ENCODE measurements at places on chromosomes 16 and 17.

GRCh38 chr17:72470121-72470705 lies 349.4 kb downstream of the SOX9 start:
- DNase-seq, result no peak

- DNase-seq, result no peak
Observed at GRCh38 chr16:73058221-73058615, 10.3 kb upstream of the ZFHX3 start.

DNA sequence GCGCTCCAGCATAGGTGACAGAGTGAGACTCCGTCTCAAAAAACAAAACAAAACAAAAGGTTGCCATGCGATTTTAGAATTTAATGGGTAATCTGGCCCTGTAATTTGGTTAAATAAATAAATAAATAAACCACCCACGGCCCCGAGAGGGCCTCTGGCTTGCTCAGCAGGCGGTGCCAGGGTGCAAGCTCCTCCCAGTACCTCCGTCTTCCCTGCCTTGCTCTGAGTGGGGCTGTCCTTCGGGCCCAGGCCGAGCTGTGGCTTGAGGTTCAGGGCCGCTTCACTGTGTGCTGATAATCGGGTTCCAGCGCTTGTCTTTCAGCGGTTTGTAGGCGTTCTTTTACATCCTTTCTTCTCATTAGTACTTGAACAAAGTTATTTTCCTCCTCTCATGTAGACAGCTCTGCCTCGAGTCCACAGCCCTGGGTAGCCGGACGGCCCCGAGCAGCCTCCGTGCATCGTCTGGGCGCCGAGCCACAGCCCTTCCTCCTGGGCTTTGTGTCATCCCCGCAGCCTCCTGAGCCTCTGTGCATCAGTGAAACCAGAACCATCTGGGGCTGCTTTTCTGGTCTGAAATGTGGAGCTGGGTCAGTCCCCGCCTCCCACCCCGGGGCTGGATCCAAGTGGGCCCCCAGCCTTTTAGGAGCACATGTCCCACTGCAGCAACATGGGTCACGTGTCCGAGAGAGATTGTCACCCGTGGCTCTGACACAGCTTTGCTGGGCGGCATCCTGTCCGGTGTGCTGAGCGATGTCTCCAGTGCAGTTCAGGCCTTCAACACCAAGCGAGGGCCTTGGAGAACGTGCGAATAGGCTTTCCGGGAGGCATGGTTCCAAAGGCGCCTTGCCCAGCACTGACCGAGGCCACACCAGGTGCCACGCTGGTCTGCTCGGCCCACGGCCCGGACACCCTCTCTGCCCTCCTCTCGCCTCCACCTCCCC lies 157.4 kb upstream of the CHMP6 start:
- DNase-seq, result no peak

DNA sequence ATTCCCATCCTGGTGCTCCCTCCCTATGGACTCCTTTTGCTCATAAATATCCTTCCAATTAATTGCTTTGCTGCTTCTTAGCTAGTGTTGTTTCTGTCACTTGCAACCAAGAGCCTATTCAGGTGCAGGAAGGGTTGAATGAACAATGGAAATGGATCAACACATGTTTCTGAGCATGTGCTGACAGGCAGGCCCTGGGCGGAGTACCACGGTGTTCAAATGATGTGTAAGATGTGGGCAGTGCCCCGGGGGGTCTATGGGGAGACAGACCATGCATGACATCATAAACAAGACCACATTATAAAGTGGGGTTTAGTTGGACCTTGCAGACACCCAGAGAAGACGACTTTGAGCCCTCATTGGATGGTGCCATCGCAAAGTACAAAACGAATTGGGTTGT lies 48.4 kb upstream of the MEOX1 start:
- DNase-seq, result no peak

DNA sequence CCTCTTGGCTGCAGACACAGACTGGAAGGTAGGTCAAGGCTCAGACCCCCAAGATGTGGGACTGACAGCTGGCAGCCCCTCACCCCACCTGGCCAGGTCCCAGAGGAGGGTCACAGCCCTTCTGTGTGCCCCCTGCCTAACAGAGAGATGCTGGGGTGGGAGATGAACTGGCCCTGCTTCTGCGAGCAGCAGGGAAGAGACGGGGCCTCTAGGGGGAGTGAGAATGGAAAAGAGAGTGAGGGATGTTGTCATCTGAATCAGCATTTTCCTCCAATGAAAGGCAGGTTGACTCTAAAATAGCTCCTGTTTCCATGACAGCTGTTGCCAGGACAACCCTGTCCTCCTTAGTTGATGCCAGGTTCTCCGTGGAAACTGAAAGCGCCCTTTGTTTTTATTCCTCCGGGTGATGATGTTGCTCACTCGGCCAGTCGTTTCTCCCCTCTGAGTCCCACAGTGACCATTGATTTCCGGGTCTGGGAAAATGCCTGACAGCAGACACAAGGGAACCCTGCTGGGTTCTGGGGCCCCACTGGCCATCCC lies 4.9 kb upstream of the NDRG4 start:
- DNase-seq, result peak; percentile 89

- no peak for DNase-seq
Observed at GRCh38 chr17:37693328-37693727, 50.1 kb upstream of the DDX52 start.

GRCh38 chr16:87656328-87656727 lies 54.0 kb downstream of the JPH3 start:
- no peak for DNase-seq

DNA sequence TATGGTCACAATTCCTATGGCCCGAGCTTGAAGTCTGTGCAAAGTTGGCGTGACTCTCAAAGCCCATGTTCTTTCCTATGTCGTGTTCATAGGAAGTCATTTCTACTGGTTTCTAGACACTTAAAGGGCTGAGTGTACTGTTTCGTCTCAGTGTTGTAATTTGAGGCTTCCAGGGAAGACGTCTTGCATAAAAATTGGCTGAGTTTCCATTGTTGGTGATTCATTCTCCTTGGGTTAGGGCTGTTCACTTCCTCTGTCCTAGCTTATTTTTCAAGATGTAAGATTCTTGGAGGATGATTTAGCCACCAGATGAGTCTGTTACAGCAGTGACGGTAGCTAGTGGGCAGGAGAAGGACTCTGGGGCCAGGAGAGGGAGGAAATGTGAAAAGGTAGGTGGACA lies 43.1 kb downstream of the PIK3R5 start:
- DNase-seq, result no peak

DNA sequence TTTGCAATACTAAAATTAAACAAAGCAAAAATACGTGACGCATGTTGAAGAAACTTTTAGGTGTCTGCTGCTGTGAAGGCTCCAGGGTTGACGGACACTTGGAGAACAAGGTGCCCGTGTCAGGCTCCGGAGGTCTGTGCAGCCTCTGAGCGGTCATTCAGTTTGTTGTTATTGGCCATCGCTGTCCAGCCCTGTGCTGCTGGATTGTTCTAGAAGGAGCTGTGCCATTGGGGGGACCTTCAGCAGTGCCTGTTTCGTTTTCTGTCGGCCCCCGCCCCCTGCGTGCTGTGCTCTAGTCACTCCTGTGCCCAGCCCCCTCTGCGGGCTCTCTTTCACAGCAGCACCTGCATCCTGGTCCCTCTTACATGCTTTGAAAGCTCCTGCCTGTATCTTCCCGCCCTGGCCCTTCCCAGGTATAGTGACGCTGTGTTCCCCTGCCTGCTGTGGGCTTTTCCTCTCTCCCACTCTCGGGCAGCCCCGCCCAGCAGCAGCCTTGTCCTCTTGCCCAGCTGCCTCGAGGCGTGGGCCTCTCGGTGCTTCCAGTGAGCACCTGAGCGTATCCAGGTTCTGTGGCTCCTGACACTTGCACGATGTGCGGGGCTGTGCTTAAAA lies 50.7 kb downstream of the RNF213 start:
- no peak for DNase-seq

GRCh38 chr16:17364319-17365210 lies 106.2 kb downstream of the XYLT1 start:
- DNase-seq, result no peak

- DNase-seq, result no peak
Observed at GRCh38 chr16:56389554-56389953, 35.8 kb downstream of the AMFR start.

GRCh38 chr17:28484296-28484695 lies 10.9 kb downstream of the SLC13A2 start:
- DNase-seq, result no peak

GRCh38 chr16:66254106-66254505 lies 112.4 kb upstream of the CDH5 start:
- no peak for DNase-seq

Data from NCI-H748 treated with DMSO at 0.1 percent for 48 hours (cell line).